ENCODE measurements at places on chromosomes 4 and X. TPM values are rescaled to one million over a fixed set of nuclear protein-coding genes. Genes with fewer than 3 reads are reported as not detected.
A peak's percentile ranks its signal among the peaks of the same experiment; 100 is the strongest.

Gene PCSK1N
- 131 TPM for total RNA-seq

DNA sequence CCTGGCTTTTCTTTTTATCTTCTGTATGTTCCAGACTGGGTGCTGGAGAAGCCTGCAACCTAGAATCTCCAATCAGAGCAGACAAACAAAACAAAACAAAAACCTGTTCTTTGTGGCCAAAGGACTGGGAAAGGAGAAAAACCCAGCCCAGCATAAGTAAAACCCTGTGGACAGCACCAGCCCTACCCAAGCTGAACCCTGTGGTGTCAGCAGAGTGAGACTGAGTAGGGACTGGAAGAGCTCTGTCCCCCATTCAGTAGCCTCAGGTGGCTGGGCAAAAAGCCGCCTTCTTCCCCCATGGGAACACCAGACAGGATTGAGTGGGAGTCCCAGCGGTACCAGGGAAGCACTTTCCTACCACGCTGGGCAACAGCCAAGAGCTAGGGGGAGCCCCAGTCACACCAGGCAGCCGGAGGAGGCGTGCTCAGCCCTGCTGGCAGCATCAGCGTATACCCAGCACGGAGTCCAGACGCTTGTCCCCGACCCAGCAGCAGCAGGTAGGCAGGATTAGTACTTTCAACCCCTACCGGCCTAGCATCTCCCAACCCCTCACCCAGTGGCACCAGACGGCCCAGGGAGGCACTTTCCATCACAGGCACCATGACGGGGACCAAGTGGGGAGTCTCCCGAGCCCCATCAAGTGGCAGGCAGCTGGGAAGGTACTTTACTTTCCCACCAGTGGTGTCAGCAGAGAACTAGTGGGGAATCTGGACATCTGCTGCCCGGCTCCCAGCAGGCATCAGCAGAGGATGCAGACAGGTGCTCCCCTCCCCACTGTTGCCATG lies 8.6 kb upstream of the JADE3 start:
- H3K4me1 ChIP-seq, result no peaks in the 10 kb centered on the region
- H3K36me3 ChIP-seq, result no peaks in the 10 kb centered on the region
- DNase-seq, result peak; percentile 81
- H3K27ac ChIP-seq, result no peak overlapping the region
- peaks cover 3% of the 10 kb centered on the region for H3K27me3 ChIP-seq
- H3K4me3 ChIP-seq, result peak overlapping the region; percentile 57

DNA sequence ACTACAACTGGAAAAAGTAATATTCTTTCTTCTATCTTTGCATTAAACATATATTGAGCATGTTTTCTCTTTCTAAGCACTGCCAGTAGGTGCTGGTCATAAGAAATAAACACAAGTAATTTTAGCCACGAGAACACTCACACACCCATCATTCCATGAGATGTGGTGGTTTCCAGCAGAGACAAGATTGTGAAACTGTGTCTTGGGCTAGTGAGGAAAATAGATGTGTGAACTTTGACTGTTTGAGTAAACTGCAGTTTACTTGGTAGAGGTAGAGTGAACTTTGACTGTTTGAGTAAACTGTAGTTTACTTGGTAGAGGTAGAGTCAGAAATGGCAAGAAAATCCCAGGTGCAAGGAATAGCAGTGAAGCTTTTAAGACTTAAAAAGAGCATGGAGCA lies 300.9 kb upstream of the HS3ST1 start:
- H3K36me3 ChIP-seq, result no peaks in the 10 kb centered on the region
- no peaks in the 10 kb centered on the region for H3K27me3 ChIP-seq
- no peaks in the 10 kb centered on the region for H3K4me1 ChIP-seq
- H3K4me3 ChIP-seq, result no peak overlapping the region
- no peak for DNase-seq

DNA sequence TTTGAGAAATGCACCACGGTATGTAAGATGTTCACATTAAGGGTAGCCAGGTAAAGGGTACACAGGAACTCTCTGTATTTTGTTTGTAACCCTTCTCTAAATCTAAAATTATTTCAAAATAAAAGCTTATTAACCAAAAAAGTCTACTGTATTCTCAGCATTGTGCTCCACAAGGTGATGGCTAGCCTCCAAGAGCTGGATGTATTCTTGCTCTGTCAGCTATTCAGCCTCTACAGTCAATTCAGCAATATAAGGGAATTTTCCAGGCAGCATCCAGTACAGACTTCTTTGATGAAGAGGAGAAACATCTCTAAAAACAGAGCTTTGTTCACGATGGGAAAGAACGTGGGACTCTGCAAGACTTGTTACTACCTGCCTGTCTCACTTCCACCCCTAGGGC lies 63.5 kb upstream of the MAOA start:
- peaks cover 2% of the 10 kb centered on the region for H3K4me1 ChIP-seq
- no peak for DNase-seq
- no peaks in the 10 kb centered on the region for H3K36me3 ChIP-seq
- H3K4me3 ChIP-seq, result no peak overlapping the region
- H3K27ac ChIP-seq, result no peak overlapping the region

DNA sequence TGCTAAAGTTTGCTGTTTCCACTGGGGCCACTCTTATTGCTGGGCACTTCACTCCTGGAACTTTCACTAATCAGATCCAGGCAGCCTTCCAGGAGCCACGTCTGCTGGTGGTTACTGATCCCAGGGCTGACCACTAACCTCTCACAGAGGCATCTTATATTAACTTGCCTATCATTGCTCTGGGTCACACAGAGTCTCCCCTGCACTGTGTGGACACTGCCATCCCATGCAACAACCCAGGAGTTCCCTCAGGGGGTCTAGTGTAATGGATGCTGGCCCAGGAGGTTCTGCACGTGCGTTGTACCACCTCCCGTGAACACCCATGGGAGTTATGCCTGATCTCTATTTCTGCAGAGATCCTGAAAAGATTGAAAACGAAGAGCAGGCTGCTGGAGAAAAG lies 41.8 kb upstream of the IQSEC2 start:
- H3K27ac ChIP-seq, result no peak overlapping the region
- H3K36me3 ChIP-seq, result no peaks in the 10 kb centered on the region
- H3K4me3 ChIP-seq, result no peak overlapping the region
- DNase-seq, result no peak

DNA sequence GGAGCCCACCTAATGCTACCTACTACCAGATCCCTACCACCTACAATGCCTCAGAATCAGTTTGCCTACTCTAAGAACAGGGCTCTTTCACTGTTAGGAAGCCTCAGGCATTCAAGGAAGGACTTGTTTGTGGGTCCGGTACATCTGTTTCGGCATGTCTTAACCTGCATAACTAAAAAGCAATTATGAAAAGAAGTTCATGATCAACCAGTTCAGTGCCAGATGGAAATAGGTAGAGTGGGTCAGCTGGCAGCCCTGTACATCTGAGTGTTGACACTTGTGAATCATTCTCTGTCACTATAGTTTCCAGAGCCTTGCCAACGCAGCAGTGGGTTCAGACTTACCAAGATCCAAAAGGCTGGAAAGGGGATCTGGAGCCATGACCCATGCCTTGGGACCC lies 3.3 kb downstream of the TMEM185A start:
- DNase-seq, result no peak
- H3K4me1 ChIP-seq, result no peaks in the 10 kb centered on the region
- no peak overlapping the region for H3K4me3 ChIP-seq
- no peaks in the 10 kb centered on the region for H3K27me3 ChIP-seq
- no peaks in the 10 kb centered on the region for H3K36me3 ChIP-seq
- H3K27ac ChIP-seq, result no peak overlapping the region

Gene PABPC4L
- 3.0 TPM for total RNA-seq

Gene PAK3
- 2.1 TPM for total RNA-seq

DNA sequence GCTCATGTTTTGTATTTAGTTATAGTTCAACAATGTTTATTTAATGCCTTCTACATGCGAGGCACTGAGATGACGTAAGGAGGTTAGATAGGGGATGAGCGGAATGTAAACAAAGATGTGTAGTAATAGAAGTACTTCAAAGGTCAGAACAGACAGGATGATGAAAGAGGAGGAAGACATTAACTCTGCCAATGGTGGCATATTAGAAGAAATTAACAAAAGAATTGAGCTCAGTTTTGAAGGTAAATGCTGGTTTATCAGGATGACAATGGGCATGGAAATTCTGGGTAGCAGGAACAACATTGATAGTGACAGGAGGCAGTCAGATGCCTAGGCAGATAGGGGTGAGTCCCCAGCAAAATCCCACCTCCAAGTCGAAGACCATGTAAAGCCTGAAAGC lies 62.3 kb upstream of the PGRMC2 start:
- no peak overlapping the region for H3K4me3 ChIP-seq
- no peak for DNase-seq
- H3K4me1 ChIP-seq, result peaks cover 2% of the 10 kb centered on the region

Gene SLC34A2
- 694 TPM for total RNA-seq

Gene CXXC4
- 0.63 TPM for total RNA-seq

GRCh38 chr4:98573791-98574190 lies 84.6 kb downstream of the TSPAN5 start:
- H3K4me3 ChIP-seq, result no peak overlapping the region
- H3K27ac ChIP-seq, result no peak overlapping the region
- H3K27me3 ChIP-seq, result no peaks in the 10 kb centered on the region
- H3K4me1 ChIP-seq, result peaks cover 2% of the 10 kb centered on the region
- H3K36me3 ChIP-seq, result no peaks in the 10 kb centered on the region

DNA sequence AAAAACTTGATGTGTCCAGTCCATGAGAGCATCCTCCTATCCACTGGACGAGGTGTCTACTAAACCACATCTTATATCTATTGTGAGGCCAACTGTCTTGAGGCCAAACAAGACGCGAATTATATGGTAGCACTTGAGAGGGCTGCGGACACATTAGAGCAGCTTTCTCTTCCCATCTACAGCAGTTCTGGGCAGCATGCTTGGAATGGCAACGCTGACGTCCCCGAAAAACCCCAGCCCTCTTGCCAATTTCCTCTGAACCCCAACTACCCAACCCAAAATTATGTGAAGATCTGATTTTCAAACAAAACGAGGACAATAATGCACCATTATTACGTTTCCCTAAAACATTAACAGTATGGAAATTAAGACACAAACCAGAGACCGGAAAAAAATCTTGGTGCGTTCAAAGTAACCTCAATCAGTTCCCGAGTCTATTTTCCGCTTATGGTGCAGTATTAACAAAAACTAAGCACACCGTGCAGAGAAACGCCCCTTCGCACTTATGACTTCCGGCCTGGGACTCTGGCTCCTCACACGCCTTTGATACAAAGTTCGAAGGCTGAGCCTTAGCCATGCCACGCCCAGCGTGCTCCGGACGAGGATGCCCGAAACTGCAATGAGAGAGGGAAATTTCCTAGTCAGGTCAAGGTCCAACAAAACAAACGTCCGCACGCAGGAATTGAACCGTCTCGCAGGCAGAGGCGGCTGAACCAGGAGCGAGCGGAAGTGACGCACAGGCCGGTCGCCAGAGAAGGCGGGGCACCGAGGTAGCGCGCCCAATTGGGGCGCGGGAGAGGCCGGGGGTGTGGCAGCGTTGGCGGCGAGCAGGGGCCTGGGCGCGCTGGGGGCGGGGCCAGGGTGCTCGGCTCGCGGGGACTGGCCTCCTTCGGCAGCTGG lies 458 bp upstream of the AP1AR start:
- DNase-seq, result peak; percentile 99
- no peaks in the 10 kb centered on the region for H3K4me1 ChIP-seq
- H3K4me3 ChIP-seq, result peak overlapping the region; percentile 88
- peak overlapping the region; percentile 95 for H3K27ac ChIP-seq
- no peaks in the 10 kb centered on the region for H3K27me3 ChIP-seq

GRCh38 chr4:40303751-40304150 lies 31.4 kb upstream of the CHRNA9 start:
- DNase-seq, result no peak
- H3K4me3 ChIP-seq, result no peak overlapping the region
- no peaks in the 10 kb centered on the region for H3K27me3 ChIP-seq
- no peaks in the 10 kb centered on the region for H3K36me3 ChIP-seq

- H3K4me3 ChIP-seq, result no peak overlapping the region
- no peaks in the 10 kb centered on the region for H3K27me3 ChIP-seq
- DNase-seq, result no peak
- no peaks in the 10 kb centered on the region for H3K36me3 ChIP-seq
Measured at GRCh38 chr4:8495803-8496202, 55.2 kb downstream of the TRMT44 start.

DNA sequence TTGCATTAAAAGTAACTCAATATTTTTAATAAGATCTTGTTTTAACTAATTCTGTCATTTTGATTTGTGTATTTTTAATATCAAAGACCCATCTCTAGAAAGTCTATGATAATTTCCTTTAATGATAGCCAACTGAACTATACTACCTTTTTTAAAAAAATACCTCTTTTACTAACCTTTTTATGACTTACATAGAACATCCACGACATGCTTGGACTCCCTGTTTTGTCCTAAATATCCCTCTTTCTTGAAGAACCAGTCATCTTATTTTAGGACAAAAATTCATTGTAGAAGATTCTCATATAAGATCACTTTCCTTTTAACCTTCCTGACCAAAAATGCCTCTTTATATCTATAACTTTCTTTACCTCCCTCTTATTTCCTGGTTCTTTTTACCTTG lies 76.8 kb upstream of the GC start:
- no peak overlapping the region for H3K27ac ChIP-seq
- H3K27me3 ChIP-seq, result no peaks in the 10 kb centered on the region
- H3K36me3 ChIP-seq, result no peaks in the 10 kb centered on the region
- H3K4me1 ChIP-seq, result no peaks in the 10 kb centered on the region
- DNase-seq, result no peak

DNA sequence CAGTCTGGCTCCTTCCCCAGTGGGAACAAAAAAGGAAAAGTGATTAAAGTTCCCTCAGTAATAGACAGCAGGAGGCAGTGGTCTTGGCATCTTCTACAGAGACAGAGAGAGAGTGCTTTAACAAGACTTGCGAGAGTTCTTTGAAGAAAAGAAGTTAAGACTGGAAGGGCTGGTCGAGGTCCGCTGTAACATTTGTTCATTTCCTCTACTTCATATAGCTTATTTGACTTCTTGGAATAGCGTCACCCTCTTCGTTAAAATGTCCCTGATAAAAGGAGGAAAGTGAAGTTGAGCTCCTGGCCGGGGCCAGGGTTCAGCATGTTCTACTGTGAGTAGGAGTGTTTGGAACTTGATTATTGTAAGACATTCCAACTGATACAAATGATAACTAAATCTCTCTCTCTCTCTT lies 179.8 kb downstream of the SLIT2 start:
- H3K27ac ChIP-seq, result no peak overlapping the region
- no peak overlapping the region for H3K4me3 ChIP-seq
- no peaks in the 10 kb centered on the region for H3K36me3 ChIP-seq

DNA sequence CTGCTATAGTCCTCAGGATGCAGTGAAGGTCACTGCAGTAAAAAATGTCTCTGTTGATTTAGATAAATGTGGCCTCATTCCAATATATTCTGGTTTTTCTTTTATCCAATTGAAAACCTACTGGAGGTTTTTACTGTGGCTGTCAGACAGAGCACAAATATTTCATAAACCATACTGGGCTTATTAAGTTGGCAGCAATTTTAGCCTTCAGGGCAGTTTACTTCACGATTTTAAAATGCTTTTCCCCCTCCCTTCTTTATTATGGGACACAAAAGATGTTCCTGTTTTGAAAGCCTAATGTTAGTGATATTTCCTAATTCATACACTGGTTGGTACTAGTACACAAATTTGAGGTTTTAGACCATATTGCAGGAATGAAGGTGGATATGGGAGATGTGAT lies 939.4 kb downstream of the C4orf33 start:
- no peaks in the 10 kb centered on the region for H3K36me3 ChIP-seq
- H3K4me1 ChIP-seq, result no peaks in the 10 kb centered on the region

Data from kidney (tissue), 22 donors.